ENCODE measurements at places on chromosomes 6 and 20.

DNA sequence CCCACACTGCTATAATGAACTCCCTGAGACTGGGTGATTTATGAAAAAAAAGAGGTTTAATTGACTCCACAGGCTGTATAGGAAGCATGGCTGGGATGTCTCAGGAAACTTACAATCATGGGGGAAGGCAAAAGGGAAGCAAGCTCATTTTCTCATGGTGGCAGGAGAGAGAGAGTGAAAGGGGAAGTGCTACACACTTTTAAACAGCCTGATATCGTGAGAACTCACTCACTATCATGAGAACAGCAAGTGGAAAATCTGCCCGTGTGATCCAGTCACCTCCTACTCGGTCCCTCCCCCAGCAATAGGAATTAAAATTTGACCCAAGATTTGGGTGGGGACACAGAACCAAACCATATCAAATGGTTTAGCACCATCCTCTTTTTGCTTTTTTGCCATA, 116.6 kb upstream of the CEP162 start:
- DNase-seq = no peak

DNA sequence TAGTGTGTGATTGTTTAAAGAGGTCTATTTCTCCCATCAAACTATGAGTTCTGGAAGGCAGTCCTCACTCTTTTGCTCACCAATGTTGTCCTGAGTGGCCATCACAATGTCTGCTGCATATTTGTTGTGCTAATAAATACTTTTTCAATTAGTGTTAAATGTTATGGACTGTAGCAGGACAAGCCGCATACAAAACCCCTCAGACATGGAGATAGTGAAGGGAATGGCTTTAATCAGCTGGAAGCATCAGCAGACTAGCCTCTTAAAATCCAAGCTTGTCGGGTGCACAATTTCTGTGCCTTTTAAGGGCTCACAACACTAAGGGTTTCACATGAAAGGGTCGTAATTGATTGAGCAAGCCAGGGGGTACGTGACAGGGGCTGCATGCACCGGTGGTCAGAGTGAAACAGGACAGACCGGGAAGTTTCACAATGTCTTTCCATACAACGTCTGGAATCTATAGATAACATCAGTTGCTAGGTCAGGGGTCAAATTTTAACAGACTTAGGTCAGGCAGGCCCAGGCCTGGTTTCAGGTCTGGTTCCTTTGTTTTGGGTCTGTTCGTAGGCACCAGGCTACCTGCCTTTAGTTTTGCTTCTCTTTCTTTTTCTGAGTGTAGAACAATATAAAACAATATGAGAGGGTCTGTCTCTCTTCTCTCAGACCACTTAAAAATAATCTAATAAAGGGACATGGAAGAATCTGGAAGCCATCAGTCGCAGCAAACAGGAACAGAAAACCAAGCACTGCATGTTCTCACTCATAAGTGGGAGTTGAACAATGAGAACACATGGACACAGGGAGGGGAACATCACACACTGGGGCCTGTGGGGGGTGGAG, 327.6 kb upstream of the HTR1E start:
- DNase-seq = no peak

DNA sequence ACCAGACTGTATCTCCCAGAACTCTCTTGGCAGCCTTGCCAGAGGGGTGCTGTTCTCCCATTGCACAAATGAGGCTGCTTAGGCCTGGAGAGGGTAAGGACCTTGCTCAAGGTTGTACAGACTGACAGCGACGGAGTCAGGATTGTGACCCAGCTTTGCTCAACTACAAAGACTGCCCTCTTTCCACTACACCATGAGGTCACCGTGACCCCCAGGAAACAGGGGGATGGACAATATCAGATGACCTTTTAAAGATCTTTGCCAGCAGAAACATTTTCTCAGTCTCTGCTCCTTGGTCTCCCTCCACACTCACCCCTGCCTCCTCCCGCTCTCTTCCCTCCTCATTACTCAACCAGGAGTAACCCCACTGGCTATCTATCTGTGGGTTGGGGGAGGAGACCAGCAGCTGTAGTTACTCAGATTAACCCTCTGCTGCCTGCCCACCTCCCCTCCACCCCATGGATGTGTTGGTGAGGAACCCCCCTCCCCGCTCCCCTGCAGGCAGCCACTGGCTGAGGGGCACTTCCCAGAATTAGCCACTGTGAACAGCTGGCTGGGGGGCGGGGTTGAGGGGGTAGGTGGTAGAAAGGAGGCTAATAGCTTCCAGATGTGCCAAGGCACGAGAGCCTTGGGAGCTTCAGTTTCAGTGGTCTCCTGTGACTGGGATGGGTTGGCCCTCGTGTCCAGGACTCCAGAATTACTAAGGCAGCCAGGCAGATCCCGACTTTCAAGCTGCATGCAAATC, 26.9 kb upstream of the MRPS18A start:
- no peak for DNase-seq

- DNase-seq = no peak
These were observed 467.2 kb upstream of the ZNF337 start for GRCh38 chr20:26163890-26164289.

- no peak for DNase-seq
These were observed 136.8 kb upstream of the BTBD3 start for GRCh38 chr20:11780765-11781369.

- DNase-seq = no peak
These were observed 1.1 kb downstream of the BAG2 start for GRCh38 chr6:57173056-57173885.

GRCh38 chr20:41510847-41511450, 107.2 kb downstream of the CHD6 start:
- no peak for DNase-seq

DNA sequence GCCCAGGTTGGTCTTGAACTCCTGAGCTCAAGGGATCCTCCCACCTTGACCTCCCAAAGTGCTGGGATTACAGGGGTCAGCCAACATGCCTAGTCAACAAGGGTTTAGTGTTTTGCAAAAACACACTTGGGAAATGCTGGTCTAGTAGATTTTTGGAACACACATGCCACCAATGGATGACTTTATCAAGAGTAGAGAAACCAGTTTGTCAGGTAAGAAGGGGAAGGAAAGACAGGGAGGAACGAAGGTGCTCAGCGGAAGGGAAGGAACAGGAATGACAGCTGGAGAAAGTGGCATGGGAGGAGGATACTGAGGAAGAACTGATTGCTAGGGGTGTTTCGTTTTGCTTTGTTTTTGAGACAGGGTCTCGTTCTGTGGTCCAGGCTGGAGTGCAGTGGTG, 15.6 kb upstream of the SEC63 start:
- DNase-seq = no peak

DNA sequence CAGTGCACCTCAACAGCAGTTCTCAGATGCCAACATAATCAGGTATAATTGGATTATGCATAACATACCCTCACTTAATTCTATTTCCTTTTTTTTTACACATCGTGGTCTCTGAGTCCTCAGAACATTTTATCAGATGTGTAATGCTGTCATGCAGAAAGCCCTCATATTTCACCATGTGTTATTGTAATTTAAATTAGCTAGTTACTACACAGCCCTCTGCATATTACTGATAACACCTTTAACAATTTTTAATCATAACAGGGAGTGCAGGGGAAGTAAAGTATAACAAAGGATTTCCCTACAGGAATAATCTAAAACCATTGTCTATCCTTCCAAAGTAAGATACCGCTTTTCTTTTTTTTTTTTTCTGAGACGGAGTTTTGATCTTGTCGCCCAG, 91.9 kb upstream of the CCDC28A start:
- no peak for DNase-seq

DNA sequence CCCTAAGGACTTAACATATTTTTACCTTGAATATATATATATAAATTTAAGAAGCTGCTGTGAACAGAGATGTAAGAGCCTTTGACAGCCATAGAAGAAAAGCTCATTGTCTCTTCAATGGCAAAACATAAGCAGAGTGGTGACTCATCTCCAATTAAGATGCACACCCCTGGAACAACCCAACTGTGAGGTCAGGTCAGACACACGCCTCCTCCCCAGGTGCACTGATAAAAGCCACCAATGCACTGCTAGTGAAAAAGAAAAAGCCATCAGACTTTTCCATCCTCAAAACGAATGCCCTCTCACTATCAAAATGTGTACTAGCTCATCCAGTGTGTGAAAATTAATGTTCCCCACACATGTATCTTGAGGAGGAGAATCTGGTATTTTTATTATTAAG, 100.1 kb downstream of the SMLR1 start:
- no peak for DNase-seq

- DNase-seq = no peak
These were observed 306.8 kb downstream of the LMBRD1 start for GRCh38 chr6:69489970-69490369.

DNA sequence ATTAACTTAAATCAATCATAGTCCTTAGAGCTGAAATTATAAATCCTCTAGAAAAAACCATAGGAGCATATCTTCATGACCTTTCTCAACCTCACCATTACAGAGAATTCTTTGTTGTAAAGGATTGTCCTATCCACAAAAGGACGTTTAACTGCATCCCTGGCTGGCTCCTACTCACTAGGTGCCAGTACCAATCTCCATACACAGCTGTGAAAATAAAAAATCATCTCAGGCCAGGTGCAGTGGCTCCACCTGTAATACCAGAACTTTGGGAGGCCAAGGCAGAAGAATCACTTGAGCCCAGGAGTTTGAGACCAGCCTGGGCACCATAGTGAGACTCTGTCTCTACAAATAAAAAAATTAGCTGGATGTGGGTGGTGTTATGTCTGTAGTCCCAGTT, 89.9 kb downstream of the PDSS2 start:
- DNase-seq = no peak

GRCh38 chr6:75386050-75386770, 101.6 kb upstream of the TMEM30A start:
- no peak for DNase-seq

- no peak for DNase-seq
These were observed 42.3 kb upstream of the PTPN1 start for GRCh38 chr20:50467718-50468356.

DNA sequence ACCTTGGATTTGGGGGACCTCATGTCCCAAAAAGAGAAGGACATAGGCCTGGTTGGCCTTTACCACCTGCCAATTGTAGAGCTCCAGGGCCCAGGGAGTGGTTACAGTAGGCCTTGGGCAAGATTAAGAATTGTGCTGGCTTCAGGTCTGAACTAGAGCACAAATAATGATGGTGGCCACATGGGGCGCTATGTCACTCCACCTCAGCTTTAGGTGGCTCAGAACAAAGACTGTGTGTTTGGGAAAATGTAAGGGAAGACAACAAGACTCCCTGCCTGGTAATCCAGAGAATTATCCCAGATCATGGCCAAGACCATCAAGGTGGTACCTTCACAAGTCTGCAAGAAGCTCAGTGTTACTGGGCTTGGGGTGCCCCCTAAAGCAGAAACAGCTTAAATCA, 224.9 kb upstream of the OPRM1 start:
- no peak for DNase-seq

GRCh38 chr6:3806169-3806922, 42.8 kb upstream of the FAM50B start:
- no peak for DNase-seq

DNA sequence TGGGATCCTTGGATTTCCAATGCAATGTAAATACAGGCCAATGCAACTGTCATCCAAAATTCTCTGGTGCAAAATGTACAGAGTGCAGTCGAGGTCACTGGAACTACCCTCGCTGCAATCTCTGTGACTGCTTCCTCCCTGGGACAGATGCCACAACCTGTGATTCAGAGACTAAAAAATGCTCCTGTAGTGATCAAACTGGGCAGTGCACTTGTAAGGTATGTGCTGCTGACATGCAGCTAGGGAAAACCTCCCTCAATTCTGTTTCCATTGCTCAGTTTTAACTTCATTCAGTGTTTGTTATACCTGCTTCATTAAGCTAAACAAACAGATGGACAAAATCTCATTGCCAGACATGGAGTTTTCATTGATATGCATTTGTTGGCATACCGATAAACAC, 397.1 kb downstream of the ARHGAP18 start:
- no peak for DNase-seq

GRCh38 chr6:157442291-157442690, 61.3 kb downstream of the ZDHHC14 start:
- no peak for DNase-seq

DNA sequence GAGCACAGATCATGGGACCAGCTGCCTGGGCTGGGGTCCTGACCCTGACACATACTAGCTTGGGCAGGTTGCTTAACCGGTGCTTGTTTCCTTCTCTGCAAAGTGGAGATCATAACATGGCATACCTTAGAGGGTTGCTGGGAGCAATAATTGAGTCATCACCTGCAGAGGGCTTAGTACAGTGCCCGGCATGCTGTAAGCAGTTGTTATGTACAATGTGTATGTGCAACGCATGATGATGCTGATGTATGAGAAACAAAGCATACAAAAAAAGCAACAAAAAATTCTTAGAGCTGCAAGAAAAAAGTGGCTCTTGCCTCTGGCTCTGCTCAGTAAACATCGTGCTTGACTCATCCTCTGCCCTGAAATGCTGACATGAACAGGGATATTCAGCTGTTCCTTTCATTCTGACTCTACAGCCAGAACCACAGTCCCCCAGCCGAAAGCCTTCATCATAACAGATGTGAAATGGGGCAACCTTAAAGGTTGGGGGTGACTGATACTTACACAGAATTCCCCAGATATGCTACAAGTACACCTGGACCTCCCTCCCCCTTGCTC, 91.7 kb downstream of the CLIC5 start:
- DNase-seq = no peak

GRCh38 chr6:112639391-112639831, 292.3 kb downstream of the RFPL4B start:
- no peak for DNase-seq

Data from stimulated activated CD4-positive, alpha-beta T cell treated with anti-CD3 and anti-CD28 coated beads, Interleukin-4, amount 100 ng/mL, for 4 hours (primary cell).